ENCODE measurements at places on chromosomes 12 and 14.

DNA sequence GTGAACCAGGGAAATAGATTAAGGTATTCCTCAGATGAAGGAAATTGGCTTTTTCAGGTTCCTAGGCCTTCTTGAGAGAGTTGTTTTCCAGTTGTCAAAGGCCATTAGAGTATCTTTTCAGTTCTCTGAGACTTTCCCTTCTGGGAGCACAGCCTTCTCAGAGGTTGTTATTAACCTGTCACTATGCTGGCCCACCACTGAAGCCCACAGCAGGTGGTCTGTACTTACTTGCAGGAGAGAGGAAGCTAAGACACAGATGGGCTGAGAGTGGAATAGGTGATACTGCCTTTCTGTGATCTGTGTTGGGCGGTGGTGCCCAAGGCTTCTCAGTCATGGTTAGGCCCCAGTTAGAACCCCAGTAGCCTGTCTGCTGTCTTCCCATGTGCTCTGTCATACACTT is 22.8 kb upstream of the GALNT16 start:
- DNase-seq = no peak

DNA sequence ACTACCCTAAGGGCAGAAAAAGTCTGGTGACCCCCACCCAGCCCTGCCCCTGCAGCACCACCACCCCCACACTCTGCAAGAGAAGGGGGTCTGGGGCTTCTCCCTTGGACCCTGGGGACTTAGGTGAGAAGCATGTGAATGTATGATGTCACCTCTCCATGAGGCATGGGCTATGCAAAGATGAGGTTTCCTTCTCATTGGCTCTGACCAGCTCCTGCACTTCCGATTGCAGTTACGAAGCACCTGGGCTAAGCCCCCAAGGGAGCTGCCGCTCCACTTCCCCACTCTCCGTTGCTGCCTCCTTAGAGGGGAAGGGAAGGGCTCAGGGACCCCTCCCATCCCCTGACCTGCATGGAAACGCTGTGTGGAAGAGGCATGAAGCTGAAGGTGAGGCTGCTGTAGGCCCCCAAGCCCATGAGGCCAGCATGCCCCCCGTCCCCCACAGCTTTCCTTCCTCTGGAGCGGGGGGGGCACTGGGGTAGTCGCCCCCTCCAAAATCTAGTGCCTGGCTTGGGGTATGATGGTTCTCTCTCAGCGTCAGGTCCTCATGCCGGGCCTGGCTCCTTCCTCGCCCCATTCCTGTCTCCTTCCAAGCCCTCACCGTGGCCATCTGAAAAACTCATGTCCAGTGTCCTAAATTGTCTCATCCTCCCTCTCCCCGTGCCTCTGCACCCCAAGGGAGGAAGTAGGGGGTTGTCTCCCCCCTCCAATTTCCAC is 5.5 kb upstream of the DDX23 start:
- no peak for DNase-seq

DNA sequence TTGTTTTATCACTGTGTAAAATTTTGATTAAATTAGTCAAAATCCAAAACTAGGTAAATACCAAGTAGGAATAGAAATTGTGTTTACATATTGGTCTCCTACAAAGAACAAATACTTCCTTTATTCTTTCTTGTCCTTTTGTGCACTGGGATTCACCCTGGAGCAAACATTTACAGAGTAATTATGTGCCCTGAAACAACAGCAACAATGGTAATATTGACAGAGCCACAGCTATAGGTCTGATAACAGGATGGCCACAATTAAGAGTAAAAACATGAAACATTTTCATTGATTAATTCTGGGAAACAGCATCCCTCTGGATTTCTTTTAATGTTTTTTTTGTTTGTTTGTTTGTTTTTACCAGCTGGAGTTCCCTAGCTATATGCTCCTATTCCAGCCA is 61.2 kb downstream of the SLC38A6 start:
- no peak for DNase-seq

GRCh38 chr12:82996168-82996812 is 309.6 kb downstream of the TMTC2 start:
- DNase-seq = no peak

Measured in stimulated activated CD4-positive, alpha-beta T cell treated with anti-CD3 and anti-CD28 coated beads, TNF-alpha, amount 100 ng/mL, for 24 hours (primary cell).